Naive thymus-derived CD8-positive, alpha-beta T cell (primary cell): ENCODE measurements at places on chromosomes 13 and 19.

GRCh38 chr13:113976711-113977684, 3.1 kb upstream of the C13orf46 start:
- peaks cover 26% of the 10 kb centered on the region for H3K36me3 ChIP-seq
- peak overlapping the region; percentile 31 for H3K27ac ChIP-seq
- H3K27me3 ChIP-seq, result no peaks in the 10 kb centered on the region

- H3K27ac ChIP-seq, result no peak overlapping the region
- DNase-seq, result no peak
- peak overlapping the region; percentile 78 for H3K4me3 ChIP-seq
- peaks cover 12% of the 10 kb centered on the region for H3K4me1 ChIP-seq
- H3K27me3 ChIP-seq, result peaks cover 35% of the 10 kb centered on the region
Observed at GRCh38 chr19:47730910-47731309, 14.4 kb upstream of the NOP53 start.

DNA sequence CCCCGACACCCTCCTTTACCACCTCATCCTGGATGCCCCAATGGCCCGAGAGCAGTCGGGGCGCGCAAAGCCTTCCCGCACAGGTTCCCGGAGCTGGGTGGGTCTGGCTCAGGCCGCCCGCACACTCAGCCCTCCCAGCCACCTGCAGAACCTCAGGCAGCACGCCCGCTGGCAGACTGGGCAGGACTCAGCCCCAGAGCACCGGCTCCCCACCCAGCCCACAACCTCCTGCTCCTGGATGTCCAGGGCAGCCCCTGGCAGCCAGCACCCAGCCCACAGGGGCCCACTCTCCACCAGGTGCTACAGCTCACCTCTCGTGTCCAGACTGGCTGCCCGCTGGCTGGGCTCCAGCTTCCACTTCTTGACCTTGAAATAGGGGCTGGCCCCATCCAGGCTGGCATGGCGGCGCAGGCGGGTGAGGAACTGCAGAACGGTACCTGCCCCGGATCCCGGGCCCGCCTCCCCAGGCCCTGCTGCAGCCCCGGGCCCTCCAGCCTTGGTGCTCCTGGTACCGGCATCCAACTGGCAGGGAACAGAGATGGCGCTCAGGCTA, 4.6 kb downstream of the CBARP start:
- H3K36me3 ChIP-seq, result no peaks in the 10 kb centered on the region
- no peak overlapping the region for H3K27ac ChIP-seq
- H3K4me1 ChIP-seq, result peaks cover under 1% of the 10 kb centered on the region
- no peak for DNase-seq
- no peak overlapping the region for H3K4me3 ChIP-seq

- no peak overlapping the region for H3K27ac ChIP-seq
- H3K27me3 ChIP-seq, result no peaks in the 10 kb centered on the region
- H3K36me3 ChIP-seq, result peaks cover 44% of the 10 kb centered on the region
- H3K4me3 ChIP-seq, result no peak overlapping the region
Observed at GRCh38 chr13:35266412-35266811, 210.1 kb downstream of the MAB21L1 start.

DNA sequence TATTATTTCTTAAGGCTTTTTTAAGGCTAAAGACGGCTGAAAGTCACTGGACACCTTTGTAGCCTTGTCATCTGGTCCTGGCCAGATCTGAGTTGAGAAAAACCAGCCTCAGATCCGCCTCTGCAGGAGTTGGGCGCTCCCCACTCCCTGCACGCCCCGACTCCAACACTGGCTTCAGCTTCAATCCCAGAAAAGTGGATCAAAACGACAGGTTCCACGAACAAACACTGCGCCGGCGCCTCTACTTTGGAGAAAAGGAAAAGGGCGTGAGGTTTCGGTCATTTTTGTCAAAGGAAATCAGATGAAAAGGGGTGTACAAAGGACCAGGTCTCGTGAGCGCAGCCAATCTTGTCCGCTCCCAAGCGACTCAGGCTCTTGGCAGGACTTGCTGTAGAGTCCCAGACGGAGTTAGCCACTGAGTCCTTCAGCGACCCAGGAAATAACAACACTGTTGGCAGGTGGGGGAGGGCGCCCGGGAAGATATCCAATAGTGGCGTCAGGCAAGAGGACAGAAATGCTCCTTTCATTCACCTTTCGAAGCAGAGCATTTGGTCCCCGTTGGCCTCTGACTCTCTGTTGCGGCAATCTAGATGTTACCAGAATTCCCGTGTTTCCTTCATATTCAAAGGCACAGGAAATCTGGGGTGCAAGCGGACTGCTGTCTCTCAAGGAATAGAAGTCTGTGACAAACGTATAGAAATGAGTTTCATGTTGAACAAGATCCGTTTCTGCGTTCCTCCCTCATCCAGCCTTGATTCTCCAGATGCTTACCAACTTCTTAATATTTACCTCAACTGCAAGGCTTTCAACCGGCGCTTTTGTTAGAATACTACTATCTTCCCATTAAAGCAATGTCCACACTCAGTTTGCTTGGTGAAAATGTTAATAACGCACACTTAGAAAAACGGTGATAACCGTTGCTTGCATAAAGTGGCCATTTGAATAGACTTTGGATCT, 1.8 kb upstream of the CCNA1 start:
- no peak overlapping the region for H3K27ac ChIP-seq
- peaks cover 67% of the 10 kb centered on the region for H3K27me3 ChIP-seq
- H3K4me3 ChIP-seq, result no peak overlapping the region
